Ovary (tissue), 10 donors: ENCODE measurements at places on chromosomes 5 and 9. TPM values are rescaled to one million over a fixed set of nuclear protein-coding genes. Genes with fewer than 3 reads are reported as not detected.

- no peak overlapping the region for H3K27ac ChIP-seq
- no peaks in the 10 kb centered on the region for H3K4me1 ChIP-seq
- H3K36me3 ChIP-seq, result no peaks in the 10 kb centered on the region
Measured at GRCh38 chr5:108295578-108296368, 86.1 kb downstream of the FBXL17 start.

DNA sequence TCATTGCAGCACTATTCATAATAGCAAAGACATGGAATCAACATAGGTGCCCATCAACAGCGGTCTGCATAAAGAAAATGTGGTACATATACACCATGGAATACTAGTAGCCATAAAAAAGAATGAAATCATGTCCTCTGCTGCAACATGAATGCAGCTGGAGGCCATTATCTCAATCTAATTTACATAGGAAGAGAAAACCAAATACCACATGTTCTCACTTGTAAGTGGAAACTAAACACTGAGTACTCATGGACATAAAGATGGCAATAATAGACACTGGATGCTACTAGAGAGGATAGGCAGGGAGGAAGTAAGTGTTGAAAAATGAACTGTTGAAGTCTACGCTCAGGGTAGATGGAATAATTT is 203.9 kb upstream of the CDH9 start:
- no peaks in the 10 kb centered on the region for H3K27me3 ChIP-seq
- no peak overlapping the region for H3K4me3 ChIP-seq
- DNase-seq, result no peak
- H3K4me1 ChIP-seq, result no peaks in the 10 kb centered on the region
- no peaks in the 10 kb centered on the region for H3K36me3 ChIP-seq

GRCh38 chr5:93141969-93142368 is 439.1 kb downstream of the NR2F1-AS1 start:
- DNase-seq, result no peak
- no peaks in the 10 kb centered on the region for H3K36me3 ChIP-seq
- H3K4me3 ChIP-seq, result no peak overlapping the region
- peaks cover 2% of the 10 kb centered on the region for H3K4me1 ChIP-seq
- no peaks in the 10 kb centered on the region for H3K27me3 ChIP-seq

DNA sequence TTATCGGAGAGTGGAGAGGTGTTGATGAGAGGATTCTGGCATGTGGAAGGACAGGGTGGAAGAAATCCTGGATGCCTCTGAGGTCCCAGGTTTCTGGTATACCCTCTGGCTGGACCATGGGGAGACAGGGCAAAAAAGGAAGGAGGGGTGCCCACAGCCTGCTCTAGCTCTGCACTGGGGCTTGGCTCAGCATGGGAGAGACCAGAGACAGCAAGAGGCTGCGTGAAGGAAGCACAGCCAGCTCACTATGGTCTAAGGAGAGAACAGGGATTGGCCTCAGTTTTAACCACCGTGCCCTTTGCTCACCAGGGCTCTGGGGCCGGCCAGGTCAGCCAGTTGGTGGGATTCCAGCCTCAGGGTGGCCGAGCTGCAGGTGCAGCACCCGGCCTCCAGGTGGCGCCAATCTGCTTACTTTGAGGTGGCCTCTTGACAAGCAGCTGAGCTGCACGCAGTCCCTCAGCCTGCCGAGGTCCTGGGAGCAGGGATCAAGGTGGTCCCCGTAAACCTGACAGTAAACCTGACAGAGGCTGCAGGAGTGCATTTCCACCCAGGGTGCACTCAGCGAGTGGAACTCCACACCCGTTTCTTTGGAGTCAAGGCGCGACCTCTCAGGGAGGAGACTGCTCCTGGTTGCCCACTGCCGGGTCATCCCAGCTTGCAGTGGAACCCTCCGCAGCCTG is 25.0 kb upstream of the SPTLC1 start:
- peaks cover 9% of the 10 kb centered on the region for H3K4me1 ChIP-seq
- no peaks in the 10 kb centered on the region for H3K27me3 ChIP-seq
- peak; percentile 87 for DNase-seq
- no peak overlapping the region for H3K27ac ChIP-seq

GRCh38 chr9:35606138-35606504 is 1.1 kb downstream of the TESK1 start:
- H3K27ac ChIP-seq, result peak overlapping the region; percentile 97
- H3K27me3 ChIP-seq, result no peaks in the 10 kb centered on the region
- H3K36me3 ChIP-seq, result no peaks in the 10 kb centered on the region
- H3K4me1 ChIP-seq, result peaks cover 8% of the 10 kb centered on the region

DNA sequence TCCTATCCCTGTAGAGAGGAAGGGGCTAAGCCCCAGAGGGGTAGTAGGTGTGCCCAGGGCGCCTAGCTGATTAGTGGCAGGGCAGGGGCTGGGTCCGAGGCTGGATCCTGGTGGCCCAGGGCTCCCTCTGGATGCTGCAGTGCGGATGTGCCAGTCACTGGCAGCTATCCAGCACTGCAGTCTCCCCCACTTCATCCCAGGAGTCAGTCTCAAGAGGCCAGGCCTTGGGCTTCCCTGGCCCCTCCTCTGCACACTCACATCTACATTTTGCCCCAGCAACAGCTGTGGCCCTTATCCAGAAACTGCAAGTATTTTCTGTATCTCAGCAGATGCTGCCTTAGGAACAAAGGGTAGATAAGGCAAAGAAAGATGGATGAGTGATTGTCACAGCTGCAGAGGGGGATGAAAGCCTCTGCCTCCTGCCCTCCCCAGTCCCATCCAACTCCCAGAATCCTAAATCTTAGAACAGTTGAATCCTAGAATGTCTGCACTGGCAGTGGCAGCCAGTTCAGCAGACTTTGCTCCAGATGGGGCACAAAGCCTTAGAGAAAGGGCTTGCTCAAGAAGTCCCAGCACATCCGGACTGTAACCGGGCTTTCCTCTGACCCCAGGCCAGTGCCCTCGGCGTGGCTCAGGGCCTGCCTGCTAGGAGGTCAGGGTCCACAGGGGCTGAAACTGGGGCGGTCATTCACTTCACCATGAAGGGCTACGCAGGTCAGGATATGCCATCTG is 1.6 kb downstream of the ANXA6 start:
- no peaks in the 10 kb centered on the region for H3K27me3 ChIP-seq
- peaks cover 19% of the 10 kb centered on the region for H3K4me1 ChIP-seq
- peak; percentile 45 for DNase-seq

GRCh38 chr5:59729357-59729756 is 164.2 kb downstream of the PDE4D start:
- H3K27me3 ChIP-seq, result no peaks in the 10 kb centered on the region
- no peak overlapping the region for H3K4me3 ChIP-seq
- DNase-seq, result no peak
- no peaks in the 10 kb centered on the region for H3K36me3 ChIP-seq
- no peak overlapping the region for H3K27ac ChIP-seq

DNA sequence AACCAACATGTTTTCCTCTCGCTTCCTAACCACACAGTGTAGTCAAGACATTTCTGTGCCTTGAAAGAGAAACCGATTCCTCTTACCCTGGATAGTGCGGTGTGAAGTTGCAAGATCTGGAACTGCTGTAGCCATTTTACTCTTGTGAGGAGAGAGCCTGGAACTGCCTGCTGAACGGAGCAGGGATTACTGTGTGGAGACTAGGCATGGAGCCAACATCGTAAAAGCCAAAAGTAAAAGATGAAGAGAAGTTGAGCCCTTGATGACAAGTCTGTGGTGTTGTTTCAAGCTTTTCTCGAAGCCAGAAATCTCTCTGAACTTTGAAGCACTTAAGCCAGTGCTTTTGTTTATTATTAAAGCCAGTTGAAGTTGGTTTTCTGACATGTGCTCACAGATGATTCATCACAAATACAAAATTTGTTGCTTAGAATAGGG is 110.1 kb upstream of the GRIN3A start:
- H3K4me1 ChIP-seq, result no peaks in the 10 kb centered on the region
- DNase-seq, result no peak
- no peaks in the 10 kb centered on the region for H3K27me3 ChIP-seq
- H3K4me3 ChIP-seq, result no peak overlapping the region
- no peak overlapping the region for H3K27ac ChIP-seq

TNFSF15 gene
- total RNA-seq, result 0.12 TPM

HNRNPA0 gene
- 17.1 TPM for total RNA-seq

GBGT1 gene
- total RNA-seq, result 18.7 TPM

MEGF10 gene
- total RNA-seq, result 0.50 TPM

TYRP1 gene
- total RNA-seq, result not detected

RFX3 gene
- total RNA-seq, result 15.4 TPM

FOCAD gene
- 19.2 TPM for total RNA-seq

C1QTNF3 gene
- total RNA-seq, result 5.6 TPM
